Nephron progenitor cell (in vitro differentiated cells): ENCODE measurements at places on chromosomes 5 and 9.
A peak's percentile ranks its signal among the peaks of the same experiment; 100 is the strongest.

DNA sequence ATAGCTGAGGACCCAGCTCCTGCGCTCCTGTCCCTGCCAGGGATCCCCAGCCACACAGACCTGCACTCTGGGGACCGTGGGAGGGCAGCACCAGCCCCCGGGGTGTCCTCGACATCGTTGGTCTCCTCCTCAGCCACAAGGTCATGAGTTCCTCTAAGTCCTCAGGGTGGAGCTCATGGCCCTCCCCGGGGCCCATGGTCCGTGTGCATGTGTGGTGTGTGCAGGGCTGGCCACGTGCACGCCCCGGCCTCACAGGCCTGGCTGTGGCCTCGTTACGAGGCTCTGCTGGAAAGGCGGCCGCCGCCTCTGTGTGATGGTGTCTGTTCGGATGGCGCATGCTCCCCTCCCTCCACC, 16.1 kb upstream of the AJM1 start:
- peaks cover 10% of the 10 kb centered on the region for H3K36me3 ChIP-seq
- H3K4me3 ChIP-seq = no peak overlapping the region
- no peak overlapping the region for H3K27ac ChIP-seq
- H3K4me1 ChIP-seq = peaks cover 15% of the 10 kb centered on the region
- peaks cover under 1% of the 10 kb centered on the region for H3K27me3 ChIP-seq

DNA sequence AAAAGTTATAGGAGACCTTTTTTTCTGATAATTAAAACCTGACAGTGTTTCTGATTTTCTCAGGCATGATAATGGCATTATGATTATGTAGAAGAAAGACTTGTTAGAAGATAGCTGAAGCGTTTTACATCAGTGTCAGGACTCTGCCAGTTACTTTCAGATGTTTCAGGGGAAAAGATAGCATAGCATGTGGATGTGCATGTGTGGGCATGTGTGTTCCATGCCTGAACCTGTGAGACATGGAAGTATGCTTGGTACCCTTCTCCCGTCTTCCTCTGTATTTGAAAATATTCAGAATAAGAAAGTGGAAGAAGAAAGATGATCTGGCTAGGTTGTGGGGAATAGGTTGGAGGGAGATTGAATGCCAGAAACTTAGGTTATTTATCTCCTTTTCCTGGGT, 113.1 kb upstream of the PCAT7 start:
- H3K36me3 ChIP-seq = peaks cover 54% of the 10 kb centered on the region
- no peak for DNase-seq
- no peaks in the 10 kb centered on the region for H3K27me3 ChIP-seq
- peak overlapping the region; percentile 44 for H3K27ac ChIP-seq
- peaks cover 42% of the 10 kb centered on the region for H3K4me1 ChIP-seq
- H3K4me3 ChIP-seq = no peak overlapping the region

DNA sequence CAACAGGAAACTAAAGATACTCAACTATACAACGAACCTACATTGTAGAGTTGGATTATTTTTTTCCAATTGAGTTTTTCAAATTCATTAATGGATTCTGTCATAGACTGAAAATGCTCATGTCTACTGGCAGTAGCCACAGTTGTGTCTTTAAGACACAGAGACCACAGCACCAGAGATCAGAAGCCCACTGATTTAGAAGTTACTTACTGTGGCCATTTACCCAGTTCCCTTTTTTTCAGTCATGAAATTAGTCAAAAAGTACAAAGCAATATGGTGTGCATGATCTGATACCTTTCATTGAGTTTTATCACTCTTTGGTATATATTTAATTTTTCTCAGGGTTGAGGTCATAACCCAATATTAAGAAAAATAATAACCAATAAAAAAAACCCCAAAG, 1640.2 kb upstream of the WWC1 start:
- no peaks in the 10 kb centered on the region for H3K27me3 ChIP-seq
- no peak overlapping the region for H3K4me3 ChIP-seq
- no peak for DNase-seq
- no peaks in the 10 kb centered on the region for H3K4me1 ChIP-seq
- H3K27ac ChIP-seq = no peak overlapping the region

- DNase-seq = no peak
- H3K36me3 ChIP-seq = no peaks in the 10 kb centered on the region
- H3K4me3 ChIP-seq = no peak overlapping the region
Measured at GRCh38 chr5:142602720-142603245, 83.1 kb downstream of the FGF1 start.

DNA sequence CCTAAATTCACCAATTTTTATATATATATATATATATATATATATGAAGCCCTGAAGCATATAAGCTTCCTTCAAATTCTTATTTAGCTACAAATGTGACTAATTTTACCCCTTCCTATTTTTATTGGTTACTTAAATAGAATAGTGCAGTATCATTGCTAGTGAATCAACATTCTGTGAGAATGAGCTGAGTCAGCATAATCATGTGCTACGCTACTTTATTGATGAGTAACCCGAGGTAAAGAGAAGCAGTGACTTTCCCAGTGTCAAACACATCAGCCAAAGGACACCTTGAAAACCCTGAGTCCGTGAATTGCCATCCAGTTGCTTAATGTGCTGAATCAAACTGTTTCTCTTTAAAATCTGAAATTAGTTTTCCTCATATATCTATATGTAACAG, 546.2 kb downstream of the DMRTA1 start:
- H3K27ac ChIP-seq = no peak overlapping the region
- H3K36me3 ChIP-seq = no peaks in the 10 kb centered on the region
- H3K4me1 ChIP-seq = no peaks in the 10 kb centered on the region
- no peaks in the 10 kb centered on the region for H3K27me3 ChIP-seq
- no peak for DNase-seq
- no peak overlapping the region for H3K4me3 ChIP-seq
